ENCODE measurements at places on chromosomes 12 and 14. TPM values are rescaled to one million over a fixed set of nuclear protein-coding genes. Genes with fewer than 3 reads are reported as not detected.

DNA sequence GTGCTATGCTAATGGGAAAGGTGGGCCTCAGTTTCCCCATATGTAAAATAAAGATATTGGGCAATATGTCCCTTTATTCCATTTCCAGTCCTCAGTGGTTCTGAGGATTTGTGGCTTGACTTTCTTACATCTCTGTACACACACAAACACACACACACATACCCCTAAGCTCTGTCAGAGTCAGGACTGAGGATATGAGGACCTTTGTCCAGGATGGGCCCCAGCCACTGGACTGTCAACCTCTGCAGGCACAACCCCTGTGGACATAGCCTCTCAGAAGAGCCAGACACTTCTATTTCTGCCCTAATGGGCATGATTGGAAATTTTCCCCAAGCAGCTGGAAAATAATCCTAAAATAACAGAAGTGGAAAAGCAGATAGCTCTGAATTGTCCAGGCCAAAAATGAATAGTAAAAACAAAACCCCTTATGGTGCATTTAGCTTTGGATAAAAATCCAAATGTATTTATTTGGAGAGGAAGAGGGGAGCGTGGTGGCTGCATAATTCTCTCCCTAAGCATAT lies 50.2 kb downstream of the RIN3 start:
- DNase-seq = no peak

GRCh38 chr12:113135178-113136127 lies at the start of gene RASAL1:
RASAL1 (minus strand) TSS chr12:113135761; CDS start chr12:113135462, 299 bp downstream.
- DNase-seq = peak; percentile 40

- no peak for DNase-seq
Measured at GRCh38 chr14:96888158-96888557, 91.0 kb downstream of the VRK1 start.

- DNase-seq = no peak
Measured at GRCh38 chr14:51118993-51119392, 24.1 kb upstream of the TRIM9 start.

TRHDE gene
- total RNA-seq = 9.1 TPM

DNA sequence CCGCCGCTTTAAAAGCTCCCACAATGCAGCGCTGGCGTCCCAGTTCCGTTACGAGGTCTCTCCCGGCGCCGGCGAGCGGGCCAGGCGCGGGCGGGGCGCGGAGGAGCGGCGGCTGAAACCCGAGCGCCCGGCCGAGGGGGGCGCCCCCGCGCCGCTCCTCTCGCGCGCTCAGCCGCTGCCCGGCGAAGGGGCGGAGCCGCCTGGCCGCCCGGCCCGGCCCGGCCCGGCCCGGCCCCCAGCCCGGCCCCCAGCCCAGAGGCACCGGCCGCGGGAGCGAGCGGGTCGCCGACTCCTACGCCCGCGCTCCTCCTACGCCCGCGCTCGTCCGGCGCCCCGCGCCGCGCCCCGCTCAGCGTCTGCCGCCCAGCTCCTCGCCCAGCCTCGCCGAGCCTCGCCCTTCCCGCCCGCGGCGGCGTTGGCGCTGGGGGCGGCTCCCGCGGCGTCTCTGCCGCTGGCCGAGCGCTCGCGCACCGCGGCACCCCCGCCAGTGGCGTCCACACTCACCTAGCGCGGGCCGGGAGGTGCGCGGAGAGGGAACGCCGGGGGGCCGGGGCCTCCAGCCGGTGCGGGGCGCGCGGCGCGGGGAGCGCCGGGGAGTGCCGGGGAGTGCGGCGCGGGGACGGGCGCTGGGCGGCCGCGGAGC lies at the start of gene RASSF8:
Gene RASSF8, plus strand, starts transcription at position 255 of the 643 bp plus-strand sequence. CDS start 96,662 bp downstream, outside the sequence.
- DNase-seq = peak; percentile 73

Data from M059J (cell line).